Immature natural killer cell (primary cell): ENCODE measurements at places on chromosomes 5 and 9. TPM values are rescaled to one million over a fixed set of nuclear protein-coding genes. Genes with fewer than 3 reads are reported as not detected.

The ST8SIA4 gene
- 19.2 TPM for polyA plus RNA-seq

The CAVIN4 gene
- polyA plus RNA-seq = not detected

DNA sequence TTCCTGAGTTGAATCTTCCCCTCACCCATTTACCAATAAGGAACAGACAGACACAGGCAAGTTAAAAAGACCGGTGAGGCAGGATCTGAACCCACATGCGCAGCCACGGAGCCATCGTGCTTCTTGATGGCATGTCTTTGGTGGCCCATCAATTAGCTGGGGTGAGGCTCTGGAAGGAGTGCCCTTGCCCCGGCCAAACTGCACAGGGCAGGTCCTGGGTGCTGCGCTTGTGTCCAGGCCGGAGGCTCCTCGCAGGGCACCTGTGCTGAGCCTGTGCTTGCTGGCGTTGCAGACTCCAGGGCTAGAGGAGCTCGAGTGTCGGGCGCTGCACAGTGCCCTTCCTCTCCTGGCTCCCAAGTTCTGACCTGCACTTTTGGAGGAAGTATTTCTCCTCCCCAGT is 66.4 kb downstream of the PSMB7 start:
- DNase-seq = no peak
- peaks cover 11% of the 10 kb centered on the region for H3K36me3 ChIP-seq
- H3K27ac ChIP-seq = peak overlapping the region; percentile 8
- no peaks in the 10 kb centered on the region for H3K4me1 ChIP-seq
- H3K27me3 ChIP-seq = no peaks in the 10 kb centered on the region

DNA sequence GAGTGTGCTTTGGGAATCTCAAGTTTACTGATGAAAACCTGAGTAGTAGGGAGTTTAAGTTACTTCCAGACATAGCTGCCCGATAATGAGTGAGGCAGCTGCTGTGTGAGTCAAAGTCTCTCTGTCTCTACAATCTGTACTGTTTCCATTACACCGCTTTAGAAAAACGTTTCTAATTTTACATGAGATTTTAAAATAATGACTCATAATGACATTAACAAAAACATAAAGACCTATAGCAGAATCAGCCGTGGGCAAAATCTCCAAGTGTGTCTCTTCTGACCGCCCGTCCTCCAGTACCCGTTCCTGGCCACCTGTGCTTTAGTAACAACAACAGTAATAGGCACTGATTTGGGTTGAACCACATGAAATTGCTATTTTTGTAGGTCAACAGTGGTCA is 69.6 kb upstream of the PRRC1 start:
- no peaks in the 10 kb centered on the region for H3K4me1 ChIP-seq
- no peak overlapping the region for H3K27ac ChIP-seq
- no peaks in the 10 kb centered on the region for H3K36me3 ChIP-seq
- H3K4me3 ChIP-seq = no peak overlapping the region

DNA sequence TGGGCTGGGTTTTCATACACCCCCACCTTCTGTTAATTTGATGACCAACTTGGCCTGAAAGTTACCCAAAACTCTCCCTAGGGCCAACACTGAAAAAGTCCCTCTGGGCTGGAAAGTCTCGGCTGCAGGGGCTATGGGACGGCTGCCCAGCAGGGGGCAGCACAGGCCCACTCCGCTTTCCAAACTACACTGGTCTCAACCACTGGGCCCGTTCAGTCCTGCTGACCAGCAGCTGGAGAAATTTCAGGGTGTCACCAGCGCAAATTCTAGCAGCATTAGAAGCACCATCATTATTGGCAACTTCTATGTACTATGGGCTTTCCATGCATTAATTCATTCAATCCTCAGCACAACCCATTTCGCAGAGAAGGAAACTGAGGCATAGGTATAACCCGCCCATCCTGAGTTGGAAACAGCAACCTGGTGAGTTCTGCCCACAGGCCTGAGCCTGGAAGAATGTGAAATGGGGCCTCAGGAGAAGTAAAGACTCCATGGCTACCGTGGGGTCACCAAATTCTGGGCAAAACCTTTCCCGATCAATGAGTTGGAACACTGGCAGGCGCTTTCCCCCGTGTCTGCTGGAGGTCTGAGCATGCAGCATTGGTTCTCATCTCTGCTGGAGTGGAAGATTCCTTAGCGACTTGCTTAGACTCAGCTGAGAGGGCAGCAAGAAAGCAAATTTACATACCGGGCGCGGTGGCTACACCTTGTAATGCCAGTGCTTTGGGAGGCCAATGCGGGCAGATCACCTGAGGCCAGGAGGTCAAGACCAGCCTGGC is 9.7 kb downstream of the ORM2 start:
- H3K27me3 ChIP-seq = peaks cover 17% of the 10 kb centered on the region
- DNase-seq = peak; percentile 65
- H3K36me3 ChIP-seq = peaks cover 68% of the 10 kb centered on the region
- H3K4me1 ChIP-seq = peaks cover 18% of the 10 kb centered on the region
